ENCODE measurements at places on chromosomes 16 and 17.

GRCh38 chr17:49890077-49890821 is 42.4 kb upstream of the TAC4 start:
- DNase-seq: no peak

- DNase-seq: peak; percentile 41
Observed at GRCh38 chr17:1714427-1714979, 4.3 kb upstream of the TLCD2 start.

GRCh38 chr16:12375046-12375740 is 398.7 kb downstream of the SNX29 start:
- DNase-seq: no peak

DNA sequence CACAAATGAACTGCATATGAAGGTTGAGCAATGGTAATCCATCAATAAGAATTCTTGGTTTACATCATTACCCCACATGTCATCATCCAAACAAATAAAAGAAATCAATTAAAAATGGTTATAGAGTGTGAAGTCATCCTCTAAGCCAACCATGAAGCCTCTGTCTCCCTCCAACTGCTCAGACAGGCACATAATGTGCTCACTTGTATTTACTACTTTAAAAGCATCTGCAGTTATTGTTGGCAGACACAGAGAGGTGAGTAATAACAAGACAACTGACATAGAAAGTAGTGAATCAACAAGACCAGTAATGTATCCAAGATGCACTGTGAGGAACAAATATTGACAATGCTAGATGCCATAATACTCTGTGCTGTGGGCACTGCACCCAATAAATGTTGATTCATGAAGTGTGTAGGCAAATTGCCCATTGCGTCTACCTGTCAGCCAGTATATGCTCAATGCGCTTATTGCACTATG is 20.0 kb downstream of the ADAMTS18 start:
- no peak for DNase-seq

DNA sequence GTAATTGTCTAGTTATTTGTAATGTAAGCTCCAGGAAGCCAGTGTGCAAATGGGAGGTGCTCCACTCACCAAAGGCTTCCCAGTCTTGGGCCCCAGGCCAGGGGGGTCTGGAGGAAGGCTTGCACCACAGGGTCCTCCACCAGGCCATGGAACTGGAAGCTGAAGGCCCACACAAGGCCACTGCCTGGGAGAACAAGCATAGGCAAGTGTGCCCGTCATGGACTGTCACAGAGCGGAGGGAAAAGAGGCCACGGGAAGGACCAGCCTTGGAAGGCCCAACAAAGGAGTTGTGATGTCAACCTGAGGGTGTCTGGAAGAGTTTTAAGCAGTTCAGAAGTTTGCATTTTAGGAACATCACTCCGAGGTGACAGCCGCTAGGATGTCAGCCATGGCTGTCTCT is 3.0 kb upstream of the SRRM2 start:
- no peak for DNase-seq
